ENCODE measurements at places on chromosomes 7 and 10.
A peak's percentile ranks its signal among the peaks of the same experiment; 100 is the strongest.

- no peak for DNase-seq
Measured at GRCh38 chr7:76047305-76047810, 442 bp downstream of the STYXL1 start.

DNA sequence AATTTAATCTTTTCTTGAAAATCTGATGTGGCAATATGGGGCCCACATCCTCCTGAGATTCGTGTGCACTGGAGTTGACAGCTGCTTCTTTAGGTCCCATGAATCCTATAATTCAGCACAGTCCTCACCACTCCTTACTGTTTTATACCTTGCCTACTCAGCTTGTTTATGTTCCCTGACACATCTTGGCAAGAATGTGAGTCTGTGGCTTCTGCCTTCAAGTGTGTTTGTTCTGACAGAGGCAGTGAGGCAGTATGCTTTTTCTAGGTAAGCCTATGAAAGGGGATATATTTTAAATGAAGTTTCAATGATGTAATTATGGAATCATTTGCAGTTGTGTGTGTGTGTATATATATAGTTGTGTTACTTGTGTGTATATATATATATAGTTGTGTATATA is 106.4 kb downstream of the AMPH start:
- DNase-seq = no peak

DNA sequence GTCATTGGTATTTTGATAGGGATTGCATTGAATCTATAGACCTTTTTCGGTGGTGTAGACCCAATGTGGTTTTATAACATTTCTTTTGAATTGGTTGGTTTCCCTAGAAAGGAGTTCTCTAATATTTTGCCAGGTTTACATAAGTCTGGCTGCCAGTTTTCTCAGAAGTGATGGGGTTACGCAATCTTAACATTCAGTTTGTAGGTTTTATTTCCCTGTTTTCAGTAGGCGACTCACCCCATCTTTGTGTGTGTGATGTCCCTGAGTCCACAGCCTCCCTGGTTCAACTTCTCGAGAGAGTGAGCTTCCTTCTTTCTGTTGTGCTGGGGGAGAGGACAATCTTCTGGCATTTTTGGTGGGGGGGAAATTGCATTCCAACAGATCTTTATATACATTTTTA is 9.6 kb upstream of the KIF5B start:
- DNase-seq = no peak

GRCh38 chr7:155591055-155591775 is 44.9 kb upstream of the CNPY1 start:
- no peak for DNase-seq

DNA sequence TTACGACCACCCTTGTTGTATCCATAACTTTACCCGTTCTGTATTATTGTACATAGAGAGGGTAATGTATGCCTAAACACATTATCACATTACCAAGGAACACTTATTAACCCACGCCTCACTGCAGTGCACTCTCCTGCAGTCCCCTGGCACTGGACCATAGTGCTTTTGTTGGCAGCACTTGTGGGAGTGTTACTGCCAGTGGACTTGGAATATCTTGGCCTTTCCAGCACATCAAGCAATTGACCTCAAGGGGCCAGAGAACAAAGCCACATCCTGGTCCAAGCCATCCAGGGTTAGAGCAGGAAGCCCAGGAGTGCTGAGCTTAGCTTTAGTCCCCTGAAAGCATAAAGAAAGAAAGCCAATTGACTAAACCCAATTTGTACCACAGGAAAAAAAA is 304.2 kb downstream of the PCDH15 start:
- DNase-seq = no peak

DNA sequence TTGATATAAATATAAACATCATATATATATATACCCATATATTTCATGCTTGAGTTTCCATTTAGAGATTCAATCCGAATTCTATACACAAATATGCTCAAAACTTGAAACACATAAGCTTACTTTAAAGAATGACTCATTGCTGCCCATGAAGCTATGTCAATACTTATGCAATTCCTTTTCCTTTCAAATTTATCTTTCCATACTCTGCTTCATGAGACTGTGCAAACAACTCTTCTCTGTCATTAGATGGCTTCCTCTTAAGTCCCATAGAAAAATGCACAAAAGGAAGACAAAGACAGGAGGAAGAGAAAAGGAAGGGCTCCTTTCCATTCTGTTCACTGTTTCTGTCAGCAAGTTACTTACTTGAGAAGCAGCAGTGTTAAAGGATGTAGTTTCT is 895.7 kb upstream of the SORCS1 start:
- no peak for DNase-seq

- no peak for DNase-seq
Measured at GRCh38 chr10:70191972-70192305, 21.6 kb upstream of the SAR1A start.

DNA sequence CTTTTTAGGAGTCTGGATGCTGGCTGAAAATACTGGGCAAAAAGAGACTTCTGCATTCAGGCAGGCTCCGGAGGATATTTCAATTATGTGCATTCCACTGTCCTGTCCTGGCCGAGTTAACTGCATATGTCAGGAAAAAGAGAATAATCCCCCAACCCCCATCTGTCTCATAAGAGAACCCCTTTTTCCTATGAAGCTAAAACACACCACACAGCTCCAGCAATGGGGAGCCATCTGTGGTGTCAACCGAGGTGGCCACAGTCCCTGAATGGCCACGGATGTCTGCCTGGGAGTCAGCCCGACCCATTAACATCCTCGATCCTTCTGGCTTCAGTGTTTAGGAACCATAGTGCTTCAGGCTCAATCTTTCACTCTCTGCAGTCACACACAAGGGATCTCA is 70.4 kb downstream of the RSU1 start:
- no peak for DNase-seq

- DNase-seq = no peak
Measured at GRCh38 chr7:104136561-104136960, 71.3 kb downstream of the ORC5 start.

DNA sequence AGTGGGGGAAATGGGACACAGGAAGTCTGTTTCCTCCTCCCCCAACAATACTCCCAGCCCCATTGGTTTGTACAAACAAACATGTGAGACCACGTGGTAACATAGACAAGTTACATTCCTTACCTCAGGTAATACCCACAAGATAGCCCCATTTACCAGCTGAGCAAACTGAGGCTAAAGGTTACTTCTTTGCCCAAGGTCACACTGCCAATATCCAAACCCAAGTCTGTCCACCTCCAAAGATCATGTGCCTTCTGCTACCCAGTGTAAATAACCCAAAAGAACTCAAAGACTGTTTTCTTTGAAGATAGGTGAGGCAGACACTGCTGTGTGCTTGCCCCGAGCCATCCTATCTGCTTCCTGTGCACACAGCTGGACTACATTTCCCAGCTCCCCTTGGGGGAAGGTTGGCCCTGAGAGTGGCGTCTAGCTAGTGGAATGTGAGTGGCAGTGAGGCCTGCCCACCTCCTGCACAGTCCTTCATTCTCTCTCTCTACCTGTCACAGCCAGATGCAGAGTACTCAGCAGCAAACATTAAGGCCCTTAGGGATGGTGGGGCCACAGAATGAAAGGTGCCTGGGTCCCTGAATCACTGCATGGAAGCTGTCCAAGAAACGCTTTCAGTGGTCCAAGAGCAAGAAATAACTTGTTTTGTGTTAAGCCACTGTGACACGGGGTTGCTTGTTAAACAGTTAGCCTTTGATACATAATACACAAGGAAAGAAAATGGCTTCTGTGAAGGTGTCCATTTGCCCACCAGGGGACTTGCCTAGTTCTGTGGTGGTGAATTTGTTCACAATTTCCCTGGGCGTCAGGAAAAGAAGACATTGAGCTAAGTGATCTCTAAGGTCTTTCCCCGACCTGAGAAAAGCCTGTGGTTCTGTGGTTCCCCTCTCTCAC is 257.7 kb upstream of the NFE2L3 start:
- DNase-seq = no peak

GRCh38 chr10:69492091-69492745 is 41.0 kb downstream of the TSPAN15 start:
- no peak for DNase-seq

DNA sequence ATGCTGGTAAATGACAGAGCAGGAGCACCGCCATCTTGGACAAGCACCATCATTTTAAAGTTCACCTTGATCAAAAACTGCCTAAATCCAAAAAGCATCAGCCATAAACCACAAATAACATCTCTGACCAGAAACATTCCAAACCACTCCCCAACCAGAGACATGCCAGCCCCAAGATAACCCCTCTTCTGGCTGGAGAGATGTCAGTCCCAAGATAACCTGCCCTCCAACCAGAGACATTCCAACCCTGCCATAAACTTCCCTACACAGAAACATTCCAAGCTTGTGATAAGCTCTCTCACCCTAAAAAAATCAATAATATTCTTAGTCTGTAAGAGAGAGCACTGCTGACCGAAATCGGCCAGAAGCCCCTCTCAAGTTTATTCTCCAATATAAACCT is 659.3 kb downstream of the XPNPEP1 start:
- DNase-seq = no peak

GRCh38 chr10:72561745-72562166 is 64.1 kb downstream of the MICU1 start:
- DNase-seq = no peak

GRCh38 chr10:6491841-6492609 is 88.1 kb downstream of the PRKCQ start:
- DNase-seq = no peak

- no peak for DNase-seq
Measured at GRCh38 chr7:127736511-127736910, 84.5 kb downstream of the SND1 start.

- DNase-seq = no peak
Measured at GRCh38 chr10:124497196-124497881, 35.7 kb downstream of the LHPP start.

GRCh38 chr7:96045919-96046318 is 273.6 kb downstream of the DYNC1I1 start:
- no peak for DNase-seq

DNA sequence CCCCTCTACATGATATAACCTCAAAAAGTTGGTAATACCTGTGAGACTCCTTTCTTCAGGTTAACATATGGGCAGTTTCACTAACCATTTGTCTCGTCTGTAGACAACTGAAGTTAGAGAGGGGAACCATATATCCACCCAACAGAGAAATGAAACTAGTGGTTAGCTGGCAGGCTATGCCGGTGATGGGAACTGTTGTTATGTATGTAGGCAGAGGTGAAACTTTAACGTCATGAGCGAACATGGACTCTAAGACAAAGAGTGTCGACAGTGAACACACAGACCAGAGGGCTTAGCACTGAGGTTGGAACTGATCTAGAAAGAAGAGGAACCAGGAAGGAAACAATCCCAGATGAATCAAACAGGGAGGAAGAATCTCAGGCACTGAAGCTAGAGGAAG is 112.4 kb downstream of the ELMO1 start:
- no peak for DNase-seq

- DNase-seq = no peak
Measured at GRCh38 chr10:88168171-88169036, 305.0 kb downstream of the PTEN start.

DNA sequence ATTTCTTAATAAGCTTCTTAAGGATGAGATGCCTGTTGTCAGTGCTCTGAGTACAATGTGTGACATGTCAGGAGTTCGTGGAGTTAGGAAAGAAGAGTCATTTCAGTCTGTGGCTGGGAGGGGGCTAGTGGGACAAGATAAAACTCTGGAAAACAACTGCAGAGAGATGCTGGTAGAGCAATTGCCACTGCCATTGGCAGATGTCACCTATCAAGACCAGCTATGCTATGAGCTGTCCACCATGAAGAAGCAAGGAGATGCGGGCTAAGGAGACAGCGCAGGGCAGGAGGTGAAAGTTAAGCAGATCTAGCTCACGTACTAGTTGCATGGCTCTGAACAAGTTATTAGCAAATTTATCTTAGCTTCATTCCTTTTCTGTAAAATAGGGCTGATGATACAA is 756.7 kb downstream of the KCNMA1 start:
- no peak for DNase-seq

- no peak for DNase-seq
Measured at GRCh38 chr10:124971276-124971675, 29.4 kb downstream of the ZRANB1 start.

DNA sequence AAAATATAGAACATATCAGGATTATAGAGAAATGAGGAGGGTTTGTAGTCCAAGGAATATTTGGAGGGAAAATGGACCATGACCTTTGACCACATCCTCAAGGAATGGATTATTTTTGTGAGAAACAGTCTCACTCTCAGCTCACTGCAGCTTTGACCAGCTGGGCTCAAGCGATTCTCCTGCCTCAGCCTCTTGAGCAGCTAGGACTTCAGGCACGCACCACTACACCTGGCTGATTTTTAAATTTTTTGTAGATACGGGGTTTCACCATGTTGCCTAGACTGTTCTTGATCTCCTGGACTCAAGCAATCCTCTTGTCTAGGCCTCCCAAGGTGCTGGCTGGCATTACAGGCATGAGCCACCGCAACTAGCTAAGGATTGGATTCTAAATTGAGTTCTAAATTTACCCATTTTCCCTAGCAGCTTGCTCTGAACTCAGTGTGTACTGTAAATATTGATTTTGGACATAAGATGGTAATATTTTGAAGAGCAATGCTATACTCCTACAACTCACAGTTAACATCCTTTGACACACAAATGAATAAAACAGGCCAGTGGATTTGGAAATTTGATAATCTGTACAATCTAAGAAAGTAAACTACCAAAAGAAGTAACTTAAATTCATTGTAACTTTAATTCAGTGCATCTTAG is 73.8 kb downstream of the TET1 start:
- no peak for DNase-seq

GRCh38 chr7:2638224-2638991 is 6.6 kb downstream of the TTYH3 start:
- DNase-seq = peak; percentile 72

DNA sequence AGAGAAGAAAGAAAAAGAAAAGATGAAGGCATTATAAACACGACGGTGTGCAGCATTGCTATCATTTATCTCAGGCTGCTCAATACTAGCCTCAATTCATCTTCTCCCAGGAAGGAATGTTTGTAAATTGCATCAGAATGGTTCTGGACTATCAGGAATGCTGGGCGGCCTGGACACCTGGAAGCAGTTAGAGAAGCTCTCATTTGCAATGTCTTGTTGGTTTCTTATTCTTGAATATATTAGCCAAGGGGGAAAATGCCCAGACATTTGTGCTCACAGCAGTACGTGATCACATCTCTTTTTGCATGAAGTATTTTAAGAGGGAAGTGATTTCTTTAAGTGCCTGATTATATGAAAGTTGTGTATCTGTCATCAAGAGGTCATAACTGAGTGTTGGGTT is 85.6 kb upstream of the IMMP2L start:
- DNase-seq = no peak

- no peak for DNase-seq
Measured at GRCh38 chr7:76286842-76287403, 15.6 kb upstream of the HSPB1 start.

- DNase-seq = no peak
Measured at GRCh38 chr10:13892001-13892491, 305.3 kb downstream of the PRPF18 start.

- DNase-seq = no peak
Measured at GRCh38 chr7:107660381-107661080, at the start of gene SLC26A4. Gene SLC26A4 (plus strand): TSS chr7:107660828. CDS start chr7:107661642, 814 bp downstream.

GRCh38 chr7:151827620-151828019 is 49.3 kb downstream of the PRKAG2 start:
- DNase-seq = no peak
